Activated T-cell treated with anti-CD3 and anti-CD28 coated beads for 48 hours (primary cell): ENCODE measurements at places on chromosomes 5 and 9.
A peak's percentile ranks its signal among the peaks of the same experiment; 100 is the strongest.

DNA sequence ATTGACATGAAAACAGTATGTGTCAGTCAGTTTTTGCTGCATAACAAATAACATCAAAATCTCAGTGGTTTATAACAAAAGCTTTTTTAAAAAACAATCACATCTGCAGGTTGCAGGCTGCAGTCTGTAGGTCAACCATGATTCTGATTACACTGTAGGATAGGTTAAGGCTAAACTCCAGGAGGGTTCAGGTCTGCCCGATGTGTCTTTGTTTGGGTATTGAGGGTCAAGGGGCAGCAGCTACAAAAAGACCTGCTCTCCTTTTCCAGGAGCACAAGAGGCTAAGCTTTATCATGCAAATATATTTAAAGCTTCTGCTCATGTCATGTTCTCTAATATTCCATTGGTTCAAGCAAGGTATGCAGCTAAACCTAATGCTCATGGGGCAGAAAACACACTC, 18.2 kb downstream of the GRIA1 start:
- no peak for DNase-seq

DNA sequence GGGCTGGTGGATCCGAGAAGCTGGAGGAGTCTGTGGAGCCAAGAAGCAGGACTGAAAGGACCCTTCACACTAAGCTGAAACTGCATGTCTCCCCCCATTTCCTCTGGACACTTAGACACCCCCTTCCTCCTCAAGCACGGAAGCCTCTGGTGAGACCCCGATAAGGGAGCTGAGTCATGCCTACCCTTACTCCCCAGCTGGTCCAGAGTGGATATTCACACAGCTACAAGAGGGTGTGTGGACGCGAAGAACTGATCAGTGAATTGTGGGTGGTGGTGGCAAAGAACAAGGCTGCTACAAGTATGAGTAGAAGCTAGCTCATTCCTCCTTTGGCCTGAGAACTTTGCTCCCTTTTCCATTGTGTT, 4.3 kb downstream of the TLN1 start:
- no peak for DNase-seq

GRCh38 chr5:57509501-57510260, 27.1 kb upstream of the ACTBL2 start:
- DNase-seq, result no peak

DNA sequence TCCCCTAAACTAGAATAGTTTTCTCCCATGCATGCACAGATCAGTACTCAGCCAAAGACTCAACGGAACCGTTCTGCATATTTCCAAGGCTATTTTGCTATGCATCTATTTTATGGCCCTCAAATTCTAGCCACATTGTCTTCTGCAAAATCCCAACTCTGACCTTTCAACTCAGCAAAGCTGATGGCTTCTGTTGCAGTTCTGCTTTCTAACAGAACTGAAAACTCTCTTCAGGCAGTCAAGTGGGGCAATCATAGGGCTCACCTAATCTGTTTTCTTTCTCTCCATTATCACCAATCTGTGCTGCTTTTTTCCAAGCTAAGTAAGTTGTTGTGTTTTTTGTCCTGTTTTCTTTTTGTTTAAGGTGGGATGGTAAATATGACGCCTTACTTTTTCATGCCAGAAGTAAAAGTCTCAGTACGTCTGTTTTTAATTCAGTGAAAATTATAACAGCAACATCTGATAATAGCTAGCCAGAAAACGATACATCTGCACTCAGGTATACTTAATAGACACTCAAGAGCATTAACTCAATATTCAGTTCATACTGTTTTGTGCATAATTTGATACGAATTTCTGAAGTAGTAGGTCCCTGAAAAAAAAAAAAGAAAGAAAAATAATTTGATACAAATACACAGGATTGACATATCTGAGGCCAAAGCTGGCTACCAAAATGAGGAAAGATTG, 454.3 kb downstream of the TLE1 start:
- DNase-seq, result no peak

- no peak for DNase-seq
These were observed 101.6 kb upstream of the SSBP2 start for GRCh38 chr5:81852291-81853029.

- no peak for DNase-seq
These were observed 319.3 kb downstream of the TLE1 start for GRCh38 chr9:81370096-81370495.

- DNase-seq, result no peak
These were observed 76.6 kb downstream of the MAPKAP1 start for GRCh38 chr9:125630436-125630835.

- no peak for DNase-seq
These were observed 211.6 kb upstream of the CDH12 start for GRCh38 chr5:23064710-23065109.

DNA sequence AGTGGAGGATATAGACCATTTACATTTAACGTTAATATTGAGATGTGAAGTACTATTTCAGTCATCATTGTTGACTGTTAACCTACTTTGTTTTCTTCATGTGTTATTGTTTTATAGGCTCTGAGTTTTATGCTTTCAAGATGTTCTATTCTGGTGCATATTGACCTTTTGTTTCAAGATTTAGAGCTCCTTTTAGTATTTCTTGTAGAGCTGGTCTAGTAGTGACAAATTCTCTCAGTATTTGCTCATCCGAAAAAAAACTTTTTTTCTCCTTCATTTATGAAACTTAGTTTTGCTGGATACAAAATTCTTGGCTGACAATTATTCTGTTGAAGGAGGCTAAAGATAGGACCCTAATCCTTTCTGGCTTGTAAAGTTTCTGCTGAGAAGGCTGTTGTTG, 91.3 kb downstream of the INVS start:
- no peak for DNase-seq

DNA sequence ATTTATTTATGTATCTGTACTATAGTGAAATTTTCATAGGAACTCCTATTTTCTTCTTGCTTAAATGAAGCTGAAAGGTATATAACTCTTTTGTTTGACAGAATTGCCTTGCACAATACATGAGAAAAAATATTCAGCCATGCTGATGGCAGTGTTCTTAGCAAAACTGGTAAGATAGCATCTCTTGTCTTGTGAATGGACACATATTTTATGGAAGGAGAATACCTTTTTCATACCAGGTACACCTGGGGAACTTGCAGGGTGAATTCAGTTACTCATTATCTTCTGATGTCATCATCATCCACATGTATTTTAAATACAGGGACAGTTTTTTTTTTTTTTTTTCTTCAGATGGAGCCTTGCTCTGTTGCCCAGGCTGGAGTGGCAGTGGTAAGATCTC, 49.4 kb downstream of the MAMDC2 start:
- no peak for DNase-seq

DNA sequence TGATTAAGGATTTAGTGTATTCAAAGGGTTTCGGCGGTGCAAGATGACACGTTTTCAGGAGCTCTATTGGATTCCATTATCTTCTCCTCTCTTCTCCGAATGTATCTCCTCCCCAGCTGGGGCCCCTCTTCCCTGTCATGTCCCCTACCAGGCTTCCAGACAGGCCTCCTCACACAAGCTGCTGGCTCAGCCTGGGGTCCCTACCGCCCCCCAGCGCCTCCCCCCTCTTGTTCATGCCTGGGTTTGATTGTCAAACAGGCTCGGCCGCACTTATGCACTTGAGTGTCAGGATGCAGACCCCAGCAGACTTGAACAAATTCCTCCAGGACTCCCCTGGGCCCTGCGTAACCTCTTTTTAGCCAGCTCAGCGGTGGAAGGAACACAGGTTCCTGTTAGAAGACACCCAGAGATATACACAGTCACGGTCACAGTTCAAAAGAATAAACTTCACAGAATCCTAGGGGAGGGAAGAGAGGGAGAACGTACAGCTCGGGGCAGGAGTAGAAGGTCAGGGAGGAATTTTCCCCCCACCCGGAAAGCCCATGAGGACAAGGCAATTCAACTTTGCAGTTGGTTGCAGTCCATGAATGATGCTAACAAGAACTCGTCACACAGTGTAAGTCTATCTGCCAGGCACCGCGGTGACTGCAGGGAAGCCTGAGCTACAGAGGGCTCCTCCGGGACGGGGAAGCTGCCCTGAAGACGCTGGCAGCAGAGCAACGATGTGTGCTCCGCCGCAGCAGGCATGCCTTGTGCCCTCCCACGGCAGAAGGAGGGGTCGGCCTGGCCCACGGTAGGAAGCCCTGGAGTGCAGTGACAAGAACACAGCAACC, 560.0 kb downstream of the BNC2 start:
- DNase-seq, result no peak

DNA sequence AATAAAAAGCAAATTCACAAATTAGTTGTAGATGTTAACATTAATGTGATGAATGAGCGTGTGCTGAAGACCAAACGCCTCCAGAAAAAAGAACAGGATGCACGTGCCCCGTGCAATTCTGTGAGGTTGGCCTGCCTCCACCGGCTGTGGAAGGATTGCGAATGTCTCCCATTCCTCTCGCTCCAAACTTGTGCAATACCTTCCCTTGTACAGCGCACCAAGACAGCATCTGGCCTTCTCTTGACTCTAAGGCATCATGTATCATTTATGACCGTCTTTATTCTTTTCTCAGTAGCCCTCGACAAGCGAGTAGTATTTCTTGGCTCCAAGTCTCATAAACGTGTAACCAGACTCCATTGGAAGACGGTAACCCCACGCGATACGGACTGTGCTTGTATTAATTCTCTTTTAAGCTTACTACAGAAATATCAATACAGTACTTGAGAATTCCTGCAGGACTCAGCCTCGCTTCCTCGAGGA, 1.5 kb upstream of the TESK1 start:
- DNase-seq, result no peak

- DNase-seq, result no peak
These were observed 71.5 kb downstream of the DOCK8 start for GRCh38 chr9:286071-286740.

DNA sequence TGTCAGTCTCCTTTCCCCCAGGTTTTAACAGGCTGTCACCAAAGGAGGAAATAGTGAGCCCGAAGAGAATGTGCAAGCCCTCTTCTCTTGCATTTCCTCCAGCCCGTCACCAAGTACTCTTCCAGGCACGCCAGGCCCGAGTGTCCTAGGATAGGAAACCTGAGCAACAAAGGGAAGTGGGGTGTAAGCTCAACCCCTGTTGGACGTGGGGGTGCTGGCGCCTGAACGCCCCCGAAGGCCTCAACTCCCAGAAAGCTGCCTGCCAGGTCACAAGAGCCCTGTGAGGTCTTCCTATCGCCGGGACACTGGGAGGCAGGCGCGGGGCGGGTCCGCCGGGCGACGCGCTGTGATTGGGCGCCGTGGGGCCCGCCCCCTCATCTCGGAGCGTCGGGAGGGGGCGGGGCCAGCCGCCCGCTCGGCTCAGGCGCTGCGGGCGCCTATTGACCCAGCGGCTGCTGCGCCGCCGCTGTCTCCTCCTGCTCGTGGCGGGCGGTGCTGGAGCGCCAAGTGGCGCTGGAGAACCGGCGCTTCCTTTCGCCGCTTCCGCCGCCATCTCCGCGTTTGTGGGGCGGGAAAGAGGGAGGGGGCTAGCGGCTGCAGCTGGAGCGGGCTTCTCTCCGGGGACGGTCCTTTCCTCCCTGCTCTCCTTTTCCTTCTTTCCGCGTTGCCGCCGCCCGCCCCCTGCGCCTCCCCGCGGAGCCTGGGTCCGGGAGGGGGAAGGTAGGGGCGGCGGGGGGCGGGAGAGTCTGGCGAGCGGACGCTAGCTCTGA, 572 bp upstream of the MAN2A1 start:
- peak; percentile 83 for DNase-seq

DNA sequence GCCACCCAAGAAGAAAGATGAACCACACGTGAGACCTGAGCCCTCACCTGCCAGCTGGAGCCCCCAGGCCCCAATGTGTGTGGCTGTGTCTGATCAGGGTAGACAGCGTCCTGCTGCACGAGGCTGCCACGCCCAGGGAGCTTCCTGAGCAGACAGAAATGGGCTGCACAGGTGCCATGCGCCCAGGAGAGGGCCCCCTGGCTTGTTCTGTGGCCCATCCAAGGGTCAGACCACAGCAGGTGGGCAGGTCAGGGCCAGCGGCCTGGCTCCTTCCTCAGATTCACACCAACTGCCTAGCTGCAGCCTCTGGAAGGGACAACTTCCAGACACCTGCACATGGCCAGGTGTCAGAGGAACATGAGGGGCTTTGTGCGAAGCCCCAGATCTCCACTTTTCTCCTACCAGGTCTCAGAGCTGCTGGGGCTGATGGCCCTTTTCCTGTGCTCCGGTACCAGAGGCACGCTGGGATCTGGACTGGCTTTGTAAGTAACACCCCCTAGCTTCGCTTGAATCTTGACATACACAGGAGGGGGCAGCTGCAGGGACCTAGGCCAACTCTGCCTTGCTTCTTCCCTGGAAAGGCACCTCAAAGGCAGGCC, 10.8 kb downstream of the SARDH start:
- DNase-seq, result no peak

- no peak for DNase-seq
These were observed 53.6 kb downstream of the ERGIC1 start for GRCh38 chr5:172887692-172888091.

- DNase-seq, result no peak
These were observed 99.1 kb upstream of the DAP start for GRCh38 chr5:10860196-10860543.

- DNase-seq, result no peak
These were observed 47.3 kb upstream of the SLC28A3 start for GRCh38 chr9:84387821-84388220.

DNA sequence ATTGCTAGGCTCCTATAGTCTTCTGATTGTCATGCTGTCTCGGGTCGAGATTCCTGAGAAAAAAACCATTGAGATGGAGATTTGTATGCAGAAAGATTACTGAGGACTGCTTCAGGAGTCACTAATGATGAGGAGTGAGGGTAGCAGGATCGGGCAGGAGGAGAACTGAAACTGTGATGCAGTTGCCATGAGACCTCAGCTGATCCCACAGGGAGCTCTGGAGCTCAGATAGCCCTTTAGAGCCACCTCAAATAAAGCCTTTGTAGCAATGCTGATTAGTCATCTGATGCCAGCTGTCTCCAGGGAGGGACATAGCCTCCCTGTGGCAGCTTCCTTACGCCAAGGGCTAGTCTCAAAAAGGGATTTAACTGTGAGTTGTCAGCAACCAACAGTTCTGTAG, 256.9 kb downstream of the DMAC1 start:
- no peak for DNase-seq

GRCh38 chr5:73204733-73205132, 31.7 kb downstream of the TMEM174 start:
- DNase-seq, result no peak

- DNase-seq, result no peak
These were observed 10.7 kb upstream of the SERINC5 start for GRCh38 chr5:80266566-80266965.

DNA sequence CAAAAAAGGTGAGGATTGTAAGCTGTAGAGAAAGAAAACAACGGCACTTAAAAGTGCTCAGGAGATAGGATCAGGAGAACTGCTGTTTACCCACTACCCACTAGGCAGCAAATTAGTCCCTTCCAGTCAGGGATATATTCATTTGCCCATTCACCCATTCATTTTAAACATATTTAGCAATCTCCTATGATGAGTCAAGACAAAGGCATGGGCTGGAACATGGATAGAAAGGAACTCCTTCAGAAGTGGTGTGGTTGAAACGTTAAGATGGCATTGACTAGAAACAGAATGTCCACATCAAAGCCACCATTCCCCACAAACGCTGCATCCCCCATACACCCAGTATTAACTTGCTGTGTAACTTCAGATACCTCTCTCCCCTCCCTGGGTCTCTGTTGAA, 225.7 kb downstream of the ASTN2 start:
- DNase-seq, result no peak
